COLO829 (cell line): ENCODE measurements at places on chromosomes 1 and 21.

- DNase-seq = no peak
Observed at GRCh38 chr1:93703643-93704042, 22.0 kb upstream of the BCAR3 start.

GRCh38 chr1:35660581-35661473 is 19.5 kb upstream of the PSMB2 start:
- no peak for DNase-seq

DNA sequence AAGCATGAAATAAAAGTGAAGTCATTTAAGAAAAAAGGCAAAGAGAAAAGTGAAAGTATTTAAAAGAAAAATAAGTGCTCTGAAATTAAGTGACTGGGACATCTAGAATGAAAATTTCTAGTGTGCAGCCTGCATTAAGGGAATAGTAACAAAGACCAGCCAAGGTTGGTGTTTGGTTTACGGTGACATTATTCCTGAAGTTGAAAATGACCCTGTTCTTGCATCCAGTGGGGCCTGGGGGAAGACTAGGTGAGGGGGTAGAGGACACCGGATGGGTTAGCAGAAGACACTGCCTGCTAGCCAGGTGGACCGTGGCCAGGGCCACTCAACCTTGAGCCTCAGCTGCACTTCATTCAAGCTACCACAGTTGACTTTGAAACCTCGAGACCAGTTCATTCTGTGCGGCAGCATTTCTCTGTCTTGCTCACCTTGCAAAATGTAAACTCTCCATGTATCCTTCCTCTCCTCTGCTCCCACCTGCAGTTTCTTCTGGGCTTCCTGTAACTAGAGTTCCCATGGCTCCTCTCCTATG is 14.3 kb upstream of the KCNK1 start:
- DNase-seq = no peak

DNA sequence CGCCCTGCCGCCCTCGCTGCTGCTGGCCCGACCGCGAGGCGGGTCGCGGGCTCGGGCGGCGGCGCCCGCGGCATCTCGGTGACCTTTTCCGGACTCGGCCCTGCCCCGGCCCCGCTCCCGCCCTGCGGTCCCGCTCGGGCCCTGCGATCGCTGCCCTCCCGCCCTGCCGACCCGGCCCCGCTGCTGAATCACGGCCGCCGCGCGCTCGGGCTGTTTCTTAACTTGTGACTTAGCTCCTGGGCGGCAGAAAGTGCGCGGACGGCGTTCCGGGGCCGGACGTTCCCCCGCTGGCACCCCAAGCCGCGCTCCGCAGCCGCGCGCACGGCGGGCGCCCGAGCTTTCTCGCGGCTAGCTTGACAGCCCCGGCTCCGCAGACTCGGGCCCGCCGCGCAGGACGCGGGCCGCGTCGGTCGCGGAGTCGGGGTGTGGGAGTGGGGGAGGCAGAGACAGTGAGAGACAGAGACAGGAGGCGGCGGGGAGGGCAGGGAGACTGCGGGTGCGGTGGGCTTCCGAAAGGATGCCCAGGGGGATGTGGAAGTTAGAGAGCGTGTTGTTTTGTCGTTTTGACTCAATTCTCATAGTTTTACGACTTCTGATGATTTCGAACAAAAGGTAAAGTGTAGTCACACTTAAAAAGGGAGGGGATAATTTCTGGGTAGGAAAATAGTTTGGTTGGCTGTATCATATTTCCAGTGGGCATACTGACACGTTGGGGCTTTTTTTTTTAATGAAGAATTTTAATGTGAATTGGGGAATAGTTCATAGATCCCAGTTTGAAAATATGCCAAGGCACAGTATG is 49.8 kb downstream of the PRDM2 start:
- no peak for DNase-seq
